ENCODE measurements at places on chromosomes 4 and X.

DNA sequence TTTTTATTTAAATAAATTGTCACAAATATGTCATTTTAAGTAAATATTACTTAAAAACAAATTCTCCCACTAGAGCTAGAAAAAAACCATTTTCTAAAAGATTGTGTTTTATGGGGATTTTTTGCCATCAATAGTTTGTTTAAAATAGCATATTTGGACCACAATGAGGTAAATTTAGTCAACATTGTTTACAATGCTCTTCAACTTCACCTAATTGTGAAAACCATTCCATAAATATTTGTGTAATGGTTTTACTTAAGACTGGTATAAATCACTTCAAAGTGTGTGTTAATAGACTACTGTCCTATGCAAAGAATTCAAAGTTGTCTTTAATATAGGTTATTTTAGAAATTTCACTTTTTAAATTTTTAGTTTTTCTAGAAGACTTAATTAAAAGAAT, 1004.2 kb downstream of the PCDH18 start:
- no peak for DNase-seq

- DNase-seq, result peak; percentile 37
Measured at GRCh38 chr4:40749717-40750460, at the start of gene NSUN7. Gene NSUN7, plus strand, starts transcription at chr4:40749955. Its CDS starts 739 bp downstream, at chr4:40750694.

GRCh38 chr4:127525608-127526007, 107.1 kb upstream of the INTU start:
- DNase-seq, result no peak

GRCh38 chr4:6343939-6344408, 74.3 kb downstream of the WFS1 start:
- no peak for DNase-seq

- no peak for DNase-seq
Measured at GRCh38 chr4:184215709-184216328, 1.9 kb downstream of the ENPP6 start.

DNA sequence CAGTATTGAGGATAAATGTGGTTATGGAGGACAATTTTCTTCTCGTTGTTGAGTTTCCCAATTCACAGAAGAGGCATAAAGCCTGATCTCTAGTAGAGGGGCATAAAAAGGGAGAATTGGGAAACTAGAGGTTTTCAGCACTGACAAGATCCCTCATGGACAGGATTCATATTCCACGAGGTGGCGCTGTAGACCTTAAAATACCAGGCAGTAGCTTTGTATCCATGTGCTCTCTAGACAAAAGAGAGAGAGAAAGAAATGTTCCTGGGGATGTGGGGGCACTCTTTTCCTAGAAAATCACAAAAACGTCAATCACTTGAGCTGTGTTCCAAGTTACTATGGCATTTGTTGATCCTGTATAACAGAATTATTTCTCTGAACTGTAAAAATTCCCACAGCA, 128.3 kb downstream of the MAGEE1 start:
- no peak for DNase-seq

DNA sequence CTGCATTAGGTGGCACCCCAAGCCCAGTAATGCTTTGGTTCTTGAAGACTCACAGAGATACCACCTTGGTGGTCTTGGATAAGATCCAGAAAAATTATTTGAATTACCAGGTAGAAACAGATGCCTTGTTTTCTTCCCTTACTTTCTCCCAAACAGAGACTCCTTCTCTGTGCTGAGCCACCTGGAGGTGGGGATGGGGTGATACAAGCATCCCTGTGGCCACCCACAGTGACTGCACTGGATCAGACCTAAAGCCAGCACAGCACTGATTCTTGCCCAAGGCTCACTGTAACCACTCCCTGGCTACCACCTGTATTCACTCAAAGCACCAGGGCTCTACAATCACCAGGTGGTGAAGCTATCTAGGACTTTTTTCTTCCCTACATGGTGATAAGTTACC, 156.8 kb downstream of the TEX13A start:
- DNase-seq, result no peak

- no peak for DNase-seq
Measured at GRCh38 chr4:182179105-182179504, 64.1 kb upstream of the TENM3 start.

DNA sequence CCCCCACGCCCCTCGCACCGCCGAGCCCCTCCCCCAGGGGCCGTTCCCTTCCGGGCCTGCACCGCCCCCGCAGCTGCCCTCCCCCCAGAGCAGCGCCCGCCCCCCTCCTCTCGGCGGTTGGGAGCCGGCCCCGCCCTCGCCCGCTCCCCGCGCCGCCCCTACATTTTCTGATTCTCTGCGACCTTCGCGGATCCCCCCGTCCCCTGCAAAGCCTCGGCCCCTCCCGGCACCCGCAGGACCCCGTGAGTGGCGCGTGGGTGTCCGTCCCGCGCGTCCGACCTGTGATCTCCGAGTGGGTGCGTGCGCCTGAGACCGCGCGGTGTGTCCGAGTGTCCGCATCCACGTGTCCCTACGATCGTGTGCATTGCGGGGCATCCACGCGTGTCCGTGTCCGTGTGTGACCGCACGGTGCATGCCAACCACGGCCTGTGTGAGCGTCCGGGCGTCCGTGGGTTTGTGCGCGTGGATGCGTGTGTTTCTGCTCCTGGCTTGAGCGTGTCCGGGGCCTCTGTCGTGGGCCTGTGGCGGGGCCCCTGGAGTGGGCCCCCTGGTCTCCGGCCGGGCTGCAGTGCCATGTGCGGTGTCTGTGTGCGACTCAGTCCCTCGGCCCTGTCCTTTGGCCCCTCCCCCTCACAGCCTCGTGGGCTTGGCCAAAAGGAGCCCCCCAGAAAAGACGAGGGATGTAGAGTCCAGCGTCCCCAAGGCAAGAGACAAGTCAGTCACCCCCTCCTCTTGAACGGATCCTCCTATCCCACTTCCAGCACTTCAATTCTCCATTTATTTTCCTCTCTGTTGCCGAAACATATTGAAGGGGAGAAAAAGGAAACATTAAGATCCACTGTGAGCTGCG, 8.8 kb upstream of the NKX1-1 start:
- DNase-seq, result peak; percentile 27

DNA sequence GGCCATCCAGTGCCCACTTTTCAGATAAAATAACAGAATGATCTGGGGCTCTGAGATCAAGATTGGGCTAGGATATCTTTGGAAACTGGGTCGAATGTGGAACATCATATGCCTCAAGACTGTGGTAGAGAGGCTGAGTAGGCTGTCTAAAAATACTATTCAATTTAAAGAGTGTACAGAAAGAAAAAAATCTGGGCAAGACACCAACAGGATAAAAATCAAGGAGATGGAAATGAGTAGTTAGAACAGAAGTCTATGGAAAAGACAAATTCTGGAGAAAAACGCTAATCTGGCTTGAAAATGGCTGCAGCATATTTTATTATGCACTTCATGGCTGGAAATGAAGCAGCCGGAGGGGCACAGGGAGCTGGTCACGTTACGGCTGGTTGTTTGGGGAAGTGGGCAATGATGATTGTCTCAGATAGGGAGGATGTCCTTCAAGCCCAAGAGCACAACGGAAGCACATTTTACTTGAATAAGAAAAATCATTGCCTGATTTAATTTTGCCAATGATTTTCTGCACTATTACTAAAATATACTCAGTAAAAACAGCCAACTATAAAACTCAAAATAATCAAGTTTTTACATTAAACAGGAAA, 27.1 kb upstream of the MAPK10 start:
- DNase-seq, result no peak

- no peak for DNase-seq
Measured at GRCh38 chr4:27828843-27829242, 968.2 kb downstream of the STIM2 start.

GRCh38 chr4:52983563-52984303, 121.6 kb downstream of the RASL11B start:
- peak; percentile 54 for DNase-seq

DNA sequence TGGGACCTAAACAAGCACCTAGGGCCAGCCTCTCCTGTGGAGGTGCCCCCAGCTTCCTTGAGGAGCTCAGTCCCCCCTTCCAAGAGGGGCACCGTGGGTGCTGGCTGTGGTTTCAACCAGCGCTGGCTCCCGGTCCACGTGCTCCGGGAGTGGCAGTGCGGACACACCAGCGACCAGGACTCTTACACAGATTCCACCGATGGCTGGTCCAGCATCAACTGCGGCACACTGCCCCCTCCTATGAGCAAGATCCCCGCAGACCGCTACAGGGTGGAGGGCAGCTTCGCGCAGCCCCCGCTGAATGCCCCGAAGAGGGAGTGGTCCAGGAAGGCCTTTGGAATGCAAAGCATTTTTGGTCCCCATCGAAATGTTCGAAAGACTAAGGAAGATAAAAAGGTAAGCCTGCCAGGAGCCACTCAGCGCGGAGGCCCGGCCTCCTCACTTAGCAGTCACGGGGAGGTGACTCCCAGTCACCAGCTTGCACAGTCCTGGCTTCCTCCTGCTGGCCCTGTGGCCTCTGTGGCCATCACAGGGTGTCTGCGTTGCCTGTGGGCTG, 24.9 kb downstream of the RGS12 start:
- DNase-seq, result no peak

DNA sequence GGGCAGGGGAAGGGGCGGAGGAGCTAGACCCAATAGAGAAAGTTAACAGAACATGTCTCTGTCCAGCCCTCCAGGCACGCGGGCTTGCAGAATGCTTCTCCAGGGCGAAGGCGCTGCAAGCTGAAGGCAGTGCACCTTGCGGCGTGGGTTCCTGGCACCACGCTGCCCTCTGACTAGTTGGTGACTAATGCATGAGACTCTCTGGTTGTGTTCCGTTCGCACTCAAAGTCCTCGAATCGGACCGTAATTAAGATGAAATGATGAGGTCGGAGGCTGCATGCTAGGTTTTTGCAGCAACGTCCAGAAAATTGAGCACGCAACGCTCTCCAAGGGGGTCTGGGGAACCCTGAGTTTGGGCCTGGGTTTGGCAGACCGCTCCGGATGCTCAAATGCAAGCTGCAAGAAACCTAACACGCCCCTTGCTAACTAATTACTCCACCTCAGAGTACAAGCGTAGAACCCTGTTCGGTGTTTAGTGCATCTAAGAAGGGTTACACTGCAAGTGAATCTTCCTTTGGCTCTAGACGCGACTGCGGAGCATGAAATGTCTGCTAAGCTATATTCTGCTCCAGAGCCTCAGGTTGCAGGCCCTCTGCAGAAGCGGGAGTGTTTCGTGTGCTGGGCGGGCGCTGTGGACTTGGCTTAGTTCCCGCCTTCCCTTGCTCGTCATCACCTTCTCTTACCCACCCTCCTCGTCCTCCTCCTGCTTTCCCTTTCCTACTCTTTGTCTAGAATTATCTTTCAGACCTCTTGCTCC, 57.1 kb upstream of the NKAP start:
- DNase-seq, result no peak

DNA sequence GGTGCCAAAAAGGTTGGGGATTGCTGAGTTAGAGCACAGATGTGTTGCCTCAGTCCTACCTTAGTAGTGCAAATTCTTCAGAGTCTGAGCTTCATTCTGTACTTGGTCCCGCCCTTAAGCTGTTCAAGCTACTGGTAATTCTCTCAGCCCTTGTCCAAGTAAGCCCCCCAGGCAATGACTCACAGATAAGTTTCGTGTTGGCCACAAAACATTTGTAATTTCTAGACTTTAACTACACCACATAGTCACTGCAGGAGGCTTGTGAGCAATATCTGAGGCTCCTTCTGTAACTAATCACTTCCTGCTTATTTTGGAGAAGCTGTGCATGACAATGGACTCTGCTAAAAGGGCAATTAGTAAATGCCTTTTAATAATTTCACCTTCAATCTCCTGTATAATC, 1420.5 kb downstream of the PCDH7 start:
- peak; percentile 4 for DNase-seq

- no peak for DNase-seq
Measured at GRCh38 chrX:153624196-153625091, 22.6 kb upstream of the DUSP9 start.

DNA sequence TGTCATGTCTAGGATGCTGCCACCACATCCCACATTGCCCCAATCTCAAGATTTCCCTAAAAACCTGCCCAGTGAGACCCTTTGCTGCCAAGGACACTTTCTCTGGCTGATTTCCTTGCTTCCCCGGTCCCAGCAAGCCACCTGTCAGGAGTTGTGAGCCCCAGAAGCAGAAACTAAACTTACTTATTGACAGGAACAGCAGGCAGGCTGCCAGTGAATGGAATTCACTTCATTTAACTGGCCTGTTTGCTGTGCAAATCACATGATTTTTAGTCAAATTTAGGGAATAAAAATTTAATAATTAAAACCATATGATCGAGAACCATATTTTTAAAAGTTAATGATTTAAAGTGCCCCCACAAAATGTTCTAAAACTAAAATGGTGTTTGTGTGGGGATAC, 48.5 kb downstream of the MAMLD1 start:
- DNase-seq, result no peak

DNA sequence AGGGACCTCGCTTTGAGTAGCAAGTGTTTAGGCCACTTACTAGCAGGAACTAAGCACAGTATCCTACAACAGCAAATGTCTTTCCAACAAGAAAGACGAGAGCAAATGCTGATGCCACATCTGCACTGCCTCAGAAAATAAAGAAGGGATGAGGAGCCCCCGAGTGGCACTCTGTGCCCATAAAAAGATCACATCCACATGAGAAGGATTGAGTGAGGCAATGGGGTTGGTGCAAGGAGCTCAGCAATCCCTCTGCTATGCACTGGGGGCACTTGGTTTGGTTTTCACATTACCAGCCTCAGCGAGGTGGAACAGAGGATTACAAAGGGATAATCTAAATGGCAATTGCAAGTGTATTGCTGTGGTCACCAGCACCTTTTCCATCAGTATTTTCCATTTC, 252.8 kb upstream of the SLC7A11 start:
- DNase-seq, result no peak

- DNase-seq, result no peak
Measured at GRCh38 chrX:29461039-29461438, 754.3 kb upstream of the MAGEB2 start.

DNA sequence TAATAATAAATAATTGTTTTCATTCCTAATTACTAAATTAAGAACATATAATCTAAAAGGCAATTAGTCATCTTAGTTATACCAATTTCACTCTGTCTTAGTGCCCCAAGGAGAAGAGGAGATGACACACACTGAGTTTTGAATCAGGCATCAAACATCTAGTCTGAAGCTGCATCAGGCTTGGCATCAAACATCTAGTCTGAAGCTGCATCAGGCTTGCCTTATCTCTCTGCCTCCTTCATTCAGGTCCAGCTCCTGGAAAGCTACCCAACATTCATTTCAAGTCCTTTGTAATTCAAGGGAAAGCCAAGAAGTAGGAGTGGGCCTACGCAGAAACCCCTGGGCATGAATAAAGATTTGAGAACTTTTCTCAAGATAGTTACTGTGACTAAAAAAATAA, 62.2 kb downstream of the SH3RF1 start:
- no peak for DNase-seq

DNA sequence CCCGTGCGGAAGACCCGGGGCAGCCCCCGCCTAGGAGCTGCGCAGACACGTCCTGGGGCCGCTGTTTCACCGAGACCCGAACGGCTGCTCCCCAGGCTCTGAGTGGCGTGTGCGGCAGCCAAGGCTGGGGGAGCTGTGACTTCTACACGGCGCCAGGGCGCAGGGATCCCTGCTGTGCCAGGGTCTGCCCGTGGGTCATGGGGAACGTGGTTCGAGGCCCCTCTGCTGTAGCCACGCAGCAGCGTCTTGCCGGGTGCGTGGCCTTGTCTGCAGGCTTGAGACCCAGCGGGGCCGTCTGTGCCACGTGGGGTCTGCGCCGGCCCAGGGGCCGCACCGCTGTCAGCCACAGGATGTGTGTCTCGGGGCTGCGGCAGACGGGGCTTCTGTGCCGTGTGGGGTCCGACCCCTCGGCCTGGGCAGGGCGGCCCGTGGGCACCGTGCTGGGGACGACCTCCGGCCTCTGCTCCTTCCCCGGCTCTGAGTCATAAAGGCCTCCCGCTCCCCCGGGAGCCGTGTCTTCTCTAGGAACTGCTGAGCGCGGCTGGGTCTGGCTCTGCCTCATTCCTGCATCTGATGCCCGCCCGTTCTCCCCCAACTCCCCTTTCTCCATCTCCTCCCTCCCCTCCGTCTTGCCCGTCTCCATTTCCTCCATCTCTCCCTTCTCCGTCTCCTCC, 12.7 kb upstream of the GTPBP6 start:
- DNase-seq, result no peak

All from GM13977 (cell line).